ENCODE measurements at places on chromosomes 12 and 14. TPM values are rescaled to one million over a fixed set of nuclear protein-coding genes. Genes with fewer than 3 reads are reported as not detected.

SLC5A8 gene
- not detected for total RNA-seq

RAPGEF3 gene
- total RNA-seq = 0.27 TPM

DLST gene
- total RNA-seq = 127 TPM

CCT2 gene
- total RNA-seq = 197 TPM

NR4A1 gene
- total RNA-seq = 79.2 TPM

NANOG gene
- not detected for total RNA-seq

CSRP2 gene
- total RNA-seq = not detected

MANSC4 gene
- not detected for total RNA-seq

RNASE1 gene
- not detected for total RNA-seq

CFAP54 gene
- 1.3 TPM for total RNA-seq

VWF gene
- 4.1 TPM for total RNA-seq

RFX4 gene
- total RNA-seq = not detected

C12orf60 gene
- not detected for total RNA-seq

KRT77 gene
- total RNA-seq = not detected

Data from T-helper 17 cell (primary cell).